Breast epithelium (tissue), 4 donors: ENCODE measurements at places on chromosomes 6 and 20.

DNA sequence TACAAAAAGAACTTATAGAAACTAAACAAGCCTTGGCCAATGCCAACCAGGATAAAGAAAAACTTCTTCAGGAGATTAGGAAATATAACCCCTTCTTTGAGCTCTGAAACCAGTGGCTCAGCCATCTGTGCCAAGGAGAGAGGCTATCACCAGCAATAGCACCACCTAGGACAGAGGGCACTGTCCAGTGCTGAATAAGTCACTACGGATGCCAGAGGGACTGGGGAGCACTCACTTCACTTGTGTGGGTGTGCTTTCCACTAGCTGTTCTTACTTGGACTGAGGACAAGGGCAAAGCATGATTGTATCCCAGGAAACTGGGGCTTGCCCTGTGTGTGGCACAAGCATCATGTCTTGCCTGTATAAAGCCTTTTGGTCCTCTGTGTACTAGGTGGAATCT, 15.5 kb downstream of the TAF11 start:
- H3K4me1 ChIP-seq, result no peaks in the 10 kb centered on the region
- H3K27ac ChIP-seq, result no peak overlapping the region
- no peak overlapping the region for H3K4me3 ChIP-seq
- no peak for DNase-seq
- no peaks in the 10 kb centered on the region for H3K27me3 ChIP-seq
- no peaks in the 10 kb centered on the region for H3K36me3 ChIP-seq

DNA sequence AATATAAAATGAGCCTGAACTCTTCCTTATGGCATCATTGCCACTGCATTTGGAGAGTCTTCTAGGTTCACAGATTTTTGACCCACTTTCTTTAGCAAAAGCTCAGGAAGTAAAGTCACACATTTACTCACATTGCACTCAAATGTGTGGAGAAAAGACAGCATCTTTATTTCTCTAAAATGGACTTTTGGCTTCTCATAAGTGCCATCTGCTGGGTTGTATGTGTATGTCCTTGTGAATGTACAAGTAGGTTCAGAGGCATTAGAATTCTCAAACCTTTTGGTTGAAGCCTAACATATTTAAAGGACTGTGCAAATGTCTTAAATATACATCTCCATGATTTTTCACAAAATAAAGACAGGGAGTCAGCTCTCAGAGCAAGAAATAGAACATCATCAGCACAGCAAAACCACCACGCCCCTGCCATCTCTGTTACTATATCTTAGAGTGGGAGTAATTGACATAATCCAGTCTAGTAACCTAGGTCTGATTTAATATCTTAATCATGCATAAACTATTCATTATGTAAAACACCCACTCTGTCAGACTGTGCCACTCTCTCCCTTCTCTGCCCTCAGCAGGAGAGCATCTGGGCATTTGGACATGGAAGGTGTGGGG, 42.2 kb upstream of the SPTLC3 start:
- no peaks in the 10 kb centered on the region for H3K4me1 ChIP-seq
- no peak overlapping the region for H3K27ac ChIP-seq
- no peaks in the 10 kb centered on the region for H3K27me3 ChIP-seq
- H3K36me3 ChIP-seq, result no peaks in the 10 kb centered on the region
- no peak overlapping the region for H3K4me3 ChIP-seq

GRCh38 chr6:117464700-117465099, 17.8 kb upstream of the DCBLD1 start:
- no peak overlapping the region for H3K27ac ChIP-seq
- DNase-seq, result no peak
- H3K4me3 ChIP-seq, result no peak overlapping the region
- H3K27me3 ChIP-seq, result peaks cover 3% of the 10 kb centered on the region

DNA sequence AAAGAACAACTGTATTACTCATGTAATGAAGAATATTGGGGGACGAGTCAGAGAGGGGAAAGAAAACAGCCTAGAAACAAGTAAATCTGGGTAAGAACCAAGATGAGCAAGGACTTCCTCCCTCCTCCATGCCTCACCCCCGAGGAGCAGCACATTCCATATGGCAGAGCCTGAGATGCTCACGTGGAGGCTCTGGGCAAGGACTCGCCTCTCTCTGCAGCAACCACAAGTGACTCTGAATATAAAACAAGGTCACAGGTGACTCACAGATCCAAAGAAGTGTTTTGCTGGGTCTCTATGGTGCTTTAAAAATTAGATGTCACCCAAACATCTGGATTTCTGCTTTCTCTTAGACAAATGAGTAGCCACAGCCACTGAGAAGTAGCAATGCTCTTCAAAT, 453.0 kb upstream of the SULF2 start:
- DNase-seq, result no peak
- H3K27me3 ChIP-seq, result peaks cover 5% of the 10 kb centered on the region
